SW 1271 (cell line): ENCODE measurements at places on chromosomes 12 and 14.

- no peak for DNase-seq
Measured at GRCh38 chr12:105352940-105353635, 22.6 kb downstream of the C12orf75 start.

GRCh38 chr14:72907886-72908285, 14.0 kb upstream of the DPF3 start:
- no peak for DNase-seq

DNA sequence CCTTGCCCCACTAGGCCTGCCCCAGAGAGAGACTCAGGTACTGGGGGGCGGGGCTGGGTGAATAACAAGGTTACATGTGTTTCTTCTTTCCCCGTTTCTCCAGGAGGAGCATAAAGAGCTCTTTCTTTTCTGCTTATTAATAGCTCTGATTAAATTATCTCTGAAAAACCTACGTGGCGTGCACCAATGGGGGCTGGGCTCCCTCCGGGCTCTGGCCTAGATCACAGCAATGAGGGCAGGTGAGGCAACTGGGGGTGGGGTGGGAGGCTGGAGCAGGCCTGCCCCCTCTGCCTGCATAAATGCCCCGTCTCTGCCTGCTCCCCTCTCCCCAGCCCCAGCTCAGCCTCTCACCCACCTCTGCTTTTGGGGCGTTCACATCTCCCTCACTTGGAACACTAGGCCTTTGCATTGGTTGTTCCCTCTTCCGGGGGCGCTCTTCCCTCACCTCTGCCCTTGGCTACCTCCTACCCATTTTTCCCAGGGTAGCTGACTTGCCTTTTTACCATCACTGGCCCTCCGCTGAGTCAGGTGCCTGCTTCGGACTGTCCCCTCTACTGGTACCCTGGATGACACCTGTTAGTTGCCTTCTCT, 4.1 kb upstream of the FAM222A start:
- DNase-seq, result no peak

DNA sequence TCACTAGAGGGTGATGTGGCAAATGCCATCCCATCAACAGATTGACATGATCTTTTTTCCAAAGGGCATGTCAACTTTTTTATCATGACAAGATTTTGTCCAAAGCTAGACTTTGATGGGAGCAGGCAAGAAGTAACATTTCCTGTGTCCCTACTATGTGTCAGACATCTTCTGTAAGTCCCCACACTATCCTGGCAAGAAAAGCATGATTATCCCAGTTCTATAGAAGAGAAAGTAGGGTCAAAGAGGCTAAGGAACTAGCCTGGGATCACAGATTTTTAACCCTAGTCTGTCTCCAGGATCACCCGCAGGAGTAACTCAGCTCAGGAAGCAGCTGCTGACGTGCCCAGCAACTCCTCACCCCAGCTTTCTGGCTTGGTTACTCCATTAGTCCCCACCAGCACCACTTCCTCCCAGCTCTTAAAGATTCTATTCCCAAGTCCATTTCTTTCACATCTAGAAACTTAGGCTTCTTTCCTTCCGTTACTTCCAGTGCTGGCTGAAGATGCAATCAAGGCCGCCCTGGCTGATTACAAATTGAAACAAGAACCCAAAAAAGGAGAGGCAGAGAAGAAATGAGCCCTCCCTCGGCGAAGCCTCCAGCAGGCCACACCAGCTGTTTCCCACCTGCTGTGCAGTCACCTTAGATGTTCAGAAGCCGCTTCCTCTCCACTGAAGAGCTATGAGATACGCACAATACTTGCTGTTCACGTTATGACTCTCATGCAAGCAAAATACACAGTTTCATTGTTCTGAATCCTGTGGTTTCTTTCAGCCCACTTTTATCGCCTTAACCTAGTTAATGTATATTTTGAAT, 6.2 kb downstream of the ISCU start:
- DNase-seq, result no peak

- DNase-seq, result no peak
Measured at GRCh38 chr14:23916446-23916845, 37.1 kb upstream of the DHRS4 start.
